Foreskin keratinocyte (primary cell): ENCODE measurements at places on chromosomes 16 and 17. TPM values are rescaled to one million over a fixed set of nuclear protein-coding genes. Genes with fewer than 3 reads are reported as not detected.

The USP43 gene
- total RNA-seq = 6.0 and 8.3 TPM in 2 replicates

The GAS2L2 gene
- total RNA-seq = not detected in 2 replicates

The NUPR1 gene
- 23.7 and 35.2 TPM in 2 replicates for total RNA-seq

The CD300H gene
- total RNA-seq = not detected in 2 replicates

The MPO gene
- total RNA-seq = not detected in 2 replicates

The ATAD5 gene
- total RNA-seq = 8.3 and 9.2 TPM in 2 replicates

The RUNDC3A gene
- 0.14 and 0.18 TPM in 2 replicates for total RNA-seq

The ZNF469 gene
- total RNA-seq = under 0.01 and 0.03 TPM in 2 replicates

The DNAJA3 gene
- 62.4 and 67.4 TPM in 2 replicates for total RNA-seq

The ZNF830 gene
- 9.0 and 9.9 TPM in 2 replicates for total RNA-seq

The TERB1 gene
- 0.04 TPM in 1 of 2 replicates, not detected in the other for total RNA-seq

The RAB37 gene
- total RNA-seq = not detected in 2 replicates

The NPIPA3 gene
- 4.0 and 5.1 TPM in 2 replicates for total RNA-seq

The KIAA0753 gene
- 16.6 and 18.6 TPM in 2 replicates for total RNA-seq

The SLC13A2 gene
- total RNA-seq = not detected in 2 replicates

The PLD6 gene
- 1.6 and 2.2 TPM in 2 replicates for total RNA-seq

The AIPL1 gene
- not detected in 2 replicates for total RNA-seq

The PHOSPHO1 gene
- 0.11 and 0.31 TPM in 2 replicates for total RNA-seq

The TSNAXIP1 gene
- 0.35 and 0.65 TPM in 2 replicates for total RNA-seq

The CES3 gene
- 0.88 and 1.1 TPM in 2 replicates for total RNA-seq

The PRRT2 gene
- 0.11 and 0.51 TPM in 2 replicates for total RNA-seq

The TUBB3 gene
- total RNA-seq = 29.0 and 60.8 TPM in 2 replicates

The AHSP gene
- total RNA-seq = not detected in 2 replicates

The CD79B gene
- total RNA-seq = not detected in 2 replicates

The HEATR9 gene
- total RNA-seq = not detected in 2 replicates

The RBFOX1 gene
- not detected in 2 replicates for total RNA-seq

The GPRC5C gene
- 9.3 and 17.6 TPM in 2 replicates for total RNA-seq

The VPS35 gene
- total RNA-seq = 83.3 and 84.8 TPM in 2 replicates

The VASN gene
- 1.8 and 2.3 TPM in 2 replicates for total RNA-seq

The DPEP2 gene
- total RNA-seq = not detected in 2 replicates

The MT1A gene
- total RNA-seq = not detected in 2 replicates

The SLFN14 gene
- total RNA-seq = not detected in 2 replicates

The LUC7L3 gene
- 39.5 and 46.4 TPM in 2 replicates for total RNA-seq

The NQO1 gene
- total RNA-seq = 137 and 164 TPM in 2 replicates

The NLGN2 gene
- total RNA-seq = 4.9 and 7.6 TPM in 2 replicates

The EEF2KMT gene
- total RNA-seq = 17.9 and 19.1 TPM in 2 replicates
